Activated CD4-positive, alpha-beta memory T cell treated with anti-CD3 and anti-CD28 coated beads for 36 hours (primary cell): ENCODE measurements at places on chromosomes 2 and 18.
A peak's percentile ranks its signal among the peaks of the same experiment; 100 is the strongest.

GRCh38 chr2:145777914-145778313, 1258.0 kb upstream of the ZEB2 start:
- no peak for DNase-seq

DNA sequence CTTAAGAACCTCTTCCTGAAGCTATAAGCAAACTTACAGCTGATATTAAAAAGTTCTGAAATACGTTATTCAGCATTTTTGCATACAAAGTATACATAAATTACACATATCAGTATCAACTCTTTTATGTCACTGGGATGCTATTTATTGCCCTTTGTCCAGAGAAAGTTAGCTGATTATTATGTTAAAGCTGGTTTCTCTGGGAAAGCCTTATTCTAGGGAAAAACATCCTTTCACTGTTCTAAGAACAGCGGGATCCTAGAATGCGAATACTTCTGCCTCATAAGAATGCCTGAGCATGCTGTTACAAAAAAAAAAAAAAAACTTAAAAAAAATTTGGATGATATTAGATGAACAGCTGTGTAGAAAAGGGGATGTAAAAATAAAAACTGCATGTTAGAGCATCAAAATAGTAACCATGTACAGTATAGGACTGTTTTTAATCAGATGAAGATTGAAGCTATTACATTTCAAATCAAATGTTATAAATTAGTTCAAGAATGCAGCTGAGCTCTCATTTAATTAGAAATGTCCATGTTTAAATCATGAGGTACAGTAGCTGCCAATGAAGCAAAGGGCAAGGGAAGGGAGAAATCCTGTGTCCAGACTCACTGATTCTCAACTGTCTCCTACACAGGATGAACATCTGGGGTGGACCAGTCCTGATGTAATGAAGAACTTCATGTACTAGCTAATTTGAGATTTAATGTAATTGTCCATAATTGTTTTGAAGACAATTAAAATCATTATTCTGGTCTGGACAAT, 8.2 kb downstream of the FTCDNL1 start:
- no peak for DNase-seq

DNA sequence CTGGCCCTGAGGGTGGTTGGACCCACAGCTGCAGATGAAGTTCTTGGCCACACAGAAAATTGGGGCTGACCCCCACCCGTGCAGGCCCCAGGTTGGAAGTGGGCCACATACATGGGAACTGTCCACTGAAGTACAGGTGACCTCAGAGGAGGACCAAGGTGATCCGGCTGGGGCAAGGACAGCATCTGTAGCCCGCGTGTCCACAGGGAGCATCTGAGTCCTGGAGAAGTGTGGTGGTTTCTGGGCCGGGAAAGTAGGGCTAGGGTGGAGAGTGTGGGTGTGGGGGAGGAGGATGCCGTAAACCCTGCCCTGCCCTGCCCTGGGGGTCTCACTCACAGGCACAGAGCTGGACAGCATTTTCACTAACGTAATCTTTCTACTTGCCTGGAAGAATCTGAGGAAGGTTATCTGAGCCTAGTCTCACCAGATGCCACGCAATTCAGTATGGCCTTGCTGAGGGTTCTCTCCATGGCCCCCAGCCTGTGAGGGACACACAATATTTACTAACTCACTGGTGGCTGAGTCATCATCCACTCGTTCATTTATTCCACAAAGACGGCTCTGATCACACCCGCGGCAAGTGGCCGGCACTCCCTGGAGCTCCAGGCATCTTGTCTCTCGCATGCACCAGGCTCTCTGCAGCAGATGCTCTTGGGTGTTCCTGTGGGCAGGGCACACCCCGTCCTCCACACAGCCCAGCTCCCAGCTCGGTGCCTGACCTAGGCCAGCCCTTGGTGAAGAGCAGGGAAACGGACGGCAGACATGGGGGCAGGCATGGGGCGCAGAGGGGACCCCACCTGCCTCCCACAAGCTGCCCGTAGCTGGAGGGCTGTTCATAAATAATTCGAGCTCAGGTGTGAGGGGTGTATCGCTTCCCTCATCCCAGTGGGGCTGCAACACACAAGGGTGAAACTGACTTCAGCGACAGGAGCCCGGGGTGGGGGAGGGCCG, 51.2 kb downstream of the INHBB start:
- DNase-seq, result no peak

GRCh38 chr2:119126650-119127049, 31.9 kb downstream of the C1QL2 start:
- peak; percentile 34 for DNase-seq

DNA sequence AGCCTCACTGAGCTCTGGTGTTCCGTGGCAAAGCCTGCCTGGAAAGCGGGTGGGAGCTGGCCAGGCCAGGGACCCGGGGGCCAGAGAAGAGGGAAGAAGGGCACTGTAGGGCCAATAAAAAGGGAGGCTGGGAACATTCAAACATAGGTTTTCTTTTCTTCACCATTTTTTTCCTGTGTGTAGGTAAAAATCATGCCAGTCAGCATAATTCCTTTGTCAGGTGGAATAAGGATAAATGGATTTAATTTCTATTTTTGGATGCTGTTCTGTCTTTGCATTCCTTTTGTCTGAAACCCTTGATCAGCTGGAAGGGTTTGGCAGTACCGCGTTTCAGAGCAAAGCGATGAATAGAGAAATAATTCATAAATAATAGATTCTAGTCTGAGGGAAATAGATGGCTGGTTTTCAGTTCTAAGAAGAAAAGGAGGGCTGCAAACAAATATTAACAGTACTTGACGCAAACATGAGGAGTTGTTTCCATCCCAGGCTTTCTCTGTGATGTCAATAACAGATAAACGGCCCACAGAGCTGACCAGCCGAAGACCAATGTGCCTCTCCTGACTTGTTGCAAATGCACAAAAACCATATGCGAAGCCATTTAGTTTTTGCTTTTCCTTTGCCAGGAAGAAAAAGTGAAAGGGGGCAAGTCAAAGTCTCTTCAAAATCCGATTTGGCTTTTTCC, 384.4 kb downstream of the TSN start:
- no peak for DNase-seq

DNA sequence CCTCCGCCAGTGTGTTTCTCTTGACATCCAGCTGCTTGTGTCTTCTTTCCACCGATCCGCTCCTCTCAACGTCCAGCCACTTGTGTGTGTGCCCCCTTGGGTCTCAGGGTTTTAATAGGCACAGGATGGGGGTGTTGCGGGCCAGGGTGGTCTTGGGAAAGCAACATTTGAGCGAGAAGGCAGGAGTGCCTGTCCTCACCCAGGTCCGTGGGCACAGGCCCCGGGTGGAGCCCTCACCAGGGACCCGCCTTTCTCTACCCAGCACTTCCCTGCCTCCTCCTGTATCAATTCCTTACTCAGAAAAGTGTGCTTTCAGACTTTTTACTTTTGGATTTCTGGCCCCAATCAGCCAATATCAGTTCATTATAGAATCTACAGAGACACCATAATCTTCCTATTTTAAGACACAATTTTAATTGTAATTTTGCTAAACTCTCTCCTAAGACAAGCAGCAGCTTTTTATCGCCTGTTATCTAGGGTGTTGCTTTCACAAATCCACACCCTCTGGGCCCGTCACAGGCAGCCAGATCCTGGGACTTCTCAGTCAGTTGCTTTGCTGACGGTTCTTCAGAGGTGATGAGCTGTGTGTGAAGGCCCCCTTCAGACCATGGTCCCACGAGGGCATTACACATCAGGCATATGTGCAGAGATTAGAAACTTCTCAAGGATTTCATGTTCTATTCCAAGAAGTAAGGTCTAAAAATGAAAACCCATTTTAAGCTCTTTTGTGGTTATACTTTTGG, 96.0 kb upstream of the FHL2 start:
- no peak for DNase-seq

DNA sequence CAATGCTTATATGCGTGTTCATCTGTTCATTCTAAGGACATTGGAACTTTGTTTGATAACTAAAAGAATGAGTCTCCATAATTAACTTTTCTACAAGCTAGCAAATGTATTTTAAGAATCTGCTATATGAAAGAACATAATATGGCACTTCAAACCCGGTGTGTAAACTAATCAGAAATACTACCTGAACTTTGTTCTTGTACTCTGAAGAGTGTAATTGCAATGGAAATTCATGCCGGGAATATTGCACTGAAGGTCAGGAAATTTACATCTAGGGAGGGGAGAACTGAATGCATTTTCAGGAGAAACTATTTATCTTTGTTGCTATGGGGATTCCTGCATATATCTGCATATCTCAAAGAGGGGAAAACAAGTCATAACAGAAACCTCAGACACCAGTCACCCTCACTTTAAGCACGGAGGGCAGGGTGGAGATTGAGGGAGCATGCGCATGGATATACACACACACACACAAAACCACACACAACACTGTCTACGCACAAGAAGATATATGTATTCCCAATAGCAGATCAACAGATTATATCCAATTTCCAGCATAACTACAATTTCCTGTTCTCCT, 76.2 kb downstream of the DTNA start:
- DNase-seq, result no peak

- no peak for DNase-seq
These were observed 187.8 kb upstream of the RAB6C start for GRCh38 chr2:129791712-129792111.

DNA sequence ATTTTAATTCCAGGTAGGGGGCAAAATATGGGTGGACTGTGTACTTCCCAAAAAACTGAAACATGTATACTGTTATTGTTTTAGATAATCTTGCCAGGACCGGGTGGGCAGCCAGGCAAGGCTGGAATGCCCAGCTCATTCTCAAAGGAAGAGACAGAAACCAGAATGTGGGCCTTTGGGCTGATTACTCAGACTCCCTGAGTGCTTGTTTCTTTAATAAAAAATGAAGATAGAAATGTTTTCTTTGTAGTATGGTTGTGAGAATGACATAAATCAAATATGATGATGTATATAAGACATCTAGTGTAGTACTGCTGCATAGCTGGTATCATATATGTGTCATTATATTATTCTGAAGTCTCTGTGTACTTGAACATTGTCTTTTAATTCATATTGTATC, 231.6 kb upstream of the NT5C1B start:
- DNase-seq, result no peak

- no peak for DNase-seq
These were observed 549.9 kb upstream of the FSIP2 start for GRCh38 chr2:185188656-185189055.

DNA sequence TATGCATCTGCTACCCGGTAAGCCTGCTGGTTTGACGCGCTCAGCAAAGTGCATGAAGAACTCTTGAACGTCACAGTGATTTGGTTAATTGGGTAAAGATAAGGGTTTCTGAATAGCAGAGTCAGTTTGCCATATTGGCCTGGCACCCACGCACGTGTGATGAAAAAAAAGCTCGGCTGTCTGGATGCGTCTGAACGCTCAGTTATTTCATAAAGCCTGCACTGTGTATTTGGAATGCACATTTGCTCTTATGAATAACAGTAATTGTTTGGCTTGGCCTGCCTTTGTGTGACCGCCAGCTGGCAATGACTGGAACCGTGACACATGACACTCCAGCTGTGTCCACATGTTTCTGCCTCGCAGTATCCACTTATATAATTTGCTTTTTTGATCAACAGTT, 129.2 kb upstream of the MEIS1 start:
- DNase-seq, result no peak

GRCh38 chr18:50396005-50396660, 21.3 kb downstream of the SKA1 start:
- no peak for DNase-seq

DNA sequence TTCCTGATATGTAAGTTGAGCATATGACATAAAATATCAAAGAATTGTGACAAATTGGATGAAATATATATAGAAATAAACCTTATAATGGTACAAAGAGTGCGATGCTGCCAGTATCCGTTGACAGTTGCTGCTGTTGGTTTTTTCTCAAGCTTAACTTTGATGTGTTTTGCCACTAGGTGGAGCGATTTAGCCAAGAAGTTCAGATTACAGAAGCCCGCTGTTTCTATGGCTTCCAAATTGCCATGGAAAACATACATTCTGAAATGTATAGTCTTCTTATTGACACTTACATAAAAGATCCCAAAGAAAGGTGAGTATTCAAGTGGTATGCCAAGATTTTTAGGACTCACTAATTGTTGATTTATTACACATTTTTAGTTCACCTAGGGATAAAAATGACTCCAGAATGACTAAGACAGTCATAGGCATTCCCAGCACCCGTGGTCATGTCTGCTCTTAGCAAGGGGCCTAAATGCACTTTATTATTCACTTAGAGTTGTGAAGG, 2.1 kb downstream of the RRM2 start:
- DNase-seq, result no peak

GRCh38 chr2:176242276-176242675, 27.0 kb upstream of the MTX2 start:
- no peak for DNase-seq

- DNase-seq, result no peak
These were observed 161.8 kb downstream of the CELF4 start for GRCh38 chr18:37403788-37404187.

GRCh38 chr2:15665067-15665942, 73.6 kb downstream of the DDX1 start:
- DNase-seq, result no peak

DNA sequence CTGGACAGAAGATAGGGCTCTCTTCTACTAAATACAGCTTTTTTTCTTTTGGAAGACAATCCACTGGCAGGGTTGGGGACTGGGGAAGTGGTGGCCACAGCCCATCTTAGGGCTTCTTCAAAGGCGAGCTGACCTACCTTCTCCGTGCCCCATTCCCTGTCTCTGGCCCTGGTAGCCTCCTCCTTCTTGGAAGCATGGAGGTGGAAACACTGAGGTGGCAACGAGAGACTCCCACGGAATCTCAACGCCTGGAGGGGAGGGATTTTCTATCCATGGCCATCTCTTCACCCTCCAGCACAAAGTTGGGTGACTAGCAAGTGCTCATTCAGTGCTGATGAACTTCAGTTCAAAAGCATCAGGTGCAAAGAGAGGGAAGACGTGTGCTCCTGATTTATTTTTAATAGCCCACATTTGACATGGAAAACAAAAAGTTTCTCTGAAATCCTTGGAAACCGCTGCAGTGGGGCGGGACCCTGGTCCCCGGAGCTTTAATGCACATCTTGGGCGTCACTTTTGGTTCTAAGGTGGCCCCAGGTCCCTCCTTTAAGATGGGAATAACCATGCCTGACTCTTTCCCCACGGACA, 633 bp upstream of the ARMC9 start:
- DNase-seq, result no peak

DNA sequence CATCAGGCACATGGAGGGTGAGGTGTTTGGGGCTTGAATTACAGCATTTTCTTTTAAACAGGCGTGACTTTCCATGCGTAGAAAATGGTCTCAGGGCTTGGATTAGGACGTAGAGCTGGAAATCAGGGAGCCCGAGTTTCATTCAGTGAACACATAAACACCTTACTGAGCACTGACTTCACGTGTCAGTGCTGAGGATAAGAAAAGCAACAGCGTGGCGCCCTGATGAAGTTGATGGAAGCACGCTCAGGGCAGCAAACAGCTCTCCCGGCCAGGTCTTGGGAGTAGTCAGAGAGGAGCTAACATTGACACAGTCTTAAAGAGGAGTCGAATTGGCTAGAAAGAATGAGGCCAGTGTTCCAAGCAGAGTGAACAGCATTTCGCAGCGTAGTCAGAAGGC, 110.7 kb downstream of the LYPD1 start:
- no peak for DNase-seq
